ENCODE measurements at places on chromosomes 13 and 19. TPM values are rescaled to one million over a fixed set of nuclear protein-coding genes. Genes with fewer than 3 reads are reported as not detected.

Gene CBY2
- not detected for total RNA-seq

Gene NANOS2
- not detected for total RNA-seq

- DNase-seq, result peak; percentile 75
These were observed 57.9 kb upstream of the C1QTNF9 start for GRCh38 chr13:24251525-24251924.

GRCh38 chr13:44573071-44573470, 3.1 kb downstream of the TSC22D1 start:
- no peak for DNase-seq

- no peak for DNase-seq
These were observed 531.7 kb downstream of the MYO16 start for GRCh38 chr13:109160887-109161669.

- no peak for DNase-seq
These were observed 46.5 kb downstream of the MLLT1 start for GRCh38 chr19:6233056-6233826.

DNA sequence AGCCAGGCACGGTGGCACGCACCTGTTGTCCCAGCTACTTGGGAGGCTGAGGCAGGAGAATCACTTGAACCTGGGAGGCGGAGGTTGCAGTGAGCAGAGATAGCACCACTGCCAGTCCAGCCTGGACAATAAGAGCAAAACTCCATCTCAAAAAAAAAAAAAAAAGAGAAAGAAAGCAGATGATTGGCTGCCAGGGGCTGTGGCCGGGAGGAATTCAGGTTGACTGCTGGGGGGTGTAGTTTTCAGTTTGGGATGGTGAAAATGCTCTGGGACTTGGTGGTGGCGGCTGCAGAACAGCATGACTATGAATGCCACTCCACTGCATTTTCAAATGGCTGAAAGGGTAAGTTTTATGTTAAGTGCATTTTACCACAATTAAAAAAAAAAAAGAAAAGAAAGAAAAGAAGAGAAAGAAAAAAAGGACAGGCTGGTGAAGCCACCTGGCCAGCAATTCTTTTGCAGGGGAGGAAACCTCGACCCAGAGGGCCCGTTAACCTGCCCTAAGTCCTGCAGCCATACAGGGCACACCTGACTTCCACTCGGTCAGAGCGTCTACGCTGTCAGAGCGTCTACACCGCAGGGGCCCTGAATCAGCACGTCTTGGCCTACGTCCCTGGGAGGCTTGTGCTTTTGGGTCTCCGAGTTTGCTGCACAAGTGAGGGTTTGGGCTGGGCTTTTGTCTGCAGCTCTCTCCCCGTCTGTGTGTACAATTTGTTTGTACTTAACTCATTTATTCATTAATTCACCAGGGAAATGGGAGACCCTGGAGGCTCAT, 3.6 kb downstream of the ISOC2 start:
- no peak for DNase-seq

DNA sequence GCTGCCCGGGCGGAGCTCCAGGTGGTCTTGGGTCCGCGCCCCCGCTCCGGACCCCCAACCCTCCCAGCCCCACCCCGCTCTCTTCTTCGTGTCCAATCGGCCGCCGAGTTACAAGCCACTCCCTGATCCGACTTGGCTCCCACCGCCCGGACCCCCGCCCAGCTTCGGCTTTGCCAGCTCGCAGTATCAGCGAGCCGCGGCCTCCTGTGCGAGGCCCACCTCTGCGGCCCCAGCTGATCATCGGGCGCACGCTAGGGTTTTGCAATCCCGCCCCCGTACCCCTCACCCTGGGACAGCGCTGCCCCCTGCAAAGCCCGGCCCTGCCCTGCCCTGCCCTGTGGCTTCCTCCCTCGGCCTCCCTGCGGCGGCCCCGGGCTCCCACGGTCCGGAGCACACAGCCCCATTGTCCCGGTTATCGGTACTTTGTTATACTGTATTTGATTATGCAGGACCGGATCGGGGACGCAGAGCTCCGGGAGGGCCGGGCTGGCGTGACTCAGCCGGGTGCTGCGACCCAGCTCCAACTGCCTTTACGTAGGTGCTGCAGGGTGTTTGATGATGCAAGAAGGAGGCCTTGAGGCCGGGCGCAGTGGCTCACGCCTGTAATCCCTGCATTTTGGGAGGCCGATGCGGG, 598 bp upstream of the LPAR2 start:
- DNase-seq, result peak; percentile 48

All from mucosa of descending colon (tissue), 3 donors.